ENCODE measurements at places on chromosomes 6 and 20. TPM values are rescaled to one million over a fixed set of nuclear protein-coding genes. Genes with fewer than 3 reads are reported as not detected.

DNA sequence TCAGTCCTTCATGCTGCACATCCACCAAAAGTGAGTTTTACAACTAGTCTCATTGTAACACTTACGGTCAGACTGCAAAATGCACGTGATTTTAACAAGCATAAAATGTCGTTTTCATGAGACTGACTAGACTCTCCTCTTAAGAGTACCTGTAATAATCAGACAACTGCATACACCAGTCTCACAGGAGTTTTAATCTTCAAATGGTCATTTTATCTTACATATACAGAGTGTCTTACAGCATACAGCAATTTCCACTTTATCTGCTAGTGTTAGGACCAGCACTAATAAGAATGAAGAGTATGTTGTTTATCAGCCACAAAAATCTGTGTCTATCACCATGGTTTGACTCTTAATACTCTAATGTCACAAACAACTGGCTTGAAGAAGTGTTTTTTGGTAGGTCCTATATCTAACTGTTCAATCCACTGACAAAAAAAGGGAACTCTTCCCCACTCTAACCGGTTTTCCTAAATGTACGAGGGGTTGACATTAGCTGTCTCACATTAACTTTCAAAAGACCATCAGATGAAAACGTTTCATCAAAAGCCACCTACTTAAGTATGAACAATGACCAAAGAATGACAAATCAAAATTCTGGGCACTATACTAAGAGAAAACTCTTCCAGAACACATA lies 1.5 kb upstream of the ASF1A start:
- no peaks in the 10 kb centered on the region for H3K27me3 ChIP-seq
- no peak for DNase-seq
- no peaks in the 10 kb centered on the region for H3K36me3 ChIP-seq

DNA sequence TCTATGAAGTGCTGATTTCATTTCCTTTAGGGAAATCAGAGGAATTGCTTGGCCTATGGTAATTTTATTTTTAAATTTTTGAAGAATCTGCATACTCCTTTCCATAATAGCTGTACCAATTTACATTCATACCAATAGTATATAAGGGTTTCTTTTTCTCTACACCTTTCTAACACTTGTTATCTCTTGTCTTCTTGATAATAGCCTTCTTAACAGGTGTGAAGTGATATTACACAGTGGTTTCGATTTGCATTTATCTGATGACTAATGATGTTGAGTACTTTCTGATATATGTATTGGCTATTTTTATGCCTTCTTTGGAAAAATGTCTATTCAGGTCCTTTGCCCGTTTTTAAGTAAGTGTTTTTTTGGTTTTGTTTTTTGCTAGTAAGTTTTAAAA lies 40.8 kb downstream of the SMAP1 start:
- H3K36me3 ChIP-seq, result no peaks in the 10 kb centered on the region
- no peak for DNase-seq
- no peaks in the 10 kb centered on the region for H3K4me1 ChIP-seq
- no peak overlapping the region for H3K4me3 ChIP-seq
- no peak overlapping the region for H3K27ac ChIP-seq

DNA sequence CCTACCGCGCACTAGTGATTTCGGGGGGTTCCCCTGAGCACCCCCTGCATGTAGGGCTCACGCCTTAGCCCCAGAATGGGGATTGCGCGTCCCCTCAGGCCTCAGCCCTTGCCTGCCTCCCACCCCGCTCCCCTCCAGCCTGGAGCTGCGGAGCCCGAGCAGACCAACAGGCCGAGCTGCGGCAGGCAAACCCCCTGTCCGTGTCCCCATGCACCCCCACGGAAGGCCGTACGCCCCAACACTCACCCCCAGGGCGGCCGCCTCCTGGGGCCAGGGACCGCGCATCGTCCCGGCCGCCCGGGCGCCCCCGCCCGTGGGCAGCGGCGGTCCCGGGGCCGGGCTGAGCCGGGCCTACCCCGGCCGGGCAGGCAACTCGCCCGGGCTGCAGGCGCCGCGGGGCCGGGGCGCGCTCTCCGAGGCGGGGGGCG lies 1.2 kb upstream of the KCNB1 start:
- no peaks in the 10 kb centered on the region for H3K36me3 ChIP-seq
- peaks cover 2% of the 10 kb centered on the region for H3K4me1 ChIP-seq
- H3K27ac ChIP-seq, result no peak overlapping the region
- peaks cover 6% of the 10 kb centered on the region for H3K27me3 ChIP-seq
- no peak for DNase-seq

The SNAI1 gene
- total RNA-seq, result 2.0 TPM

- no peak overlapping the region for H3K27ac ChIP-seq
- no peaks in the 10 kb centered on the region for H3K36me3 ChIP-seq
- no peaks in the 10 kb centered on the region for H3K27me3 ChIP-seq
- peaks cover 39% of the 10 kb centered on the region for H3K4me1 ChIP-seq
- DNase-seq, result no peak
These were observed 156.7 kb downstream of the JARID2 start for GRCh38 chr6:15402406-15403045.

The PI3 gene
- total RNA-seq, result not detected

DNA sequence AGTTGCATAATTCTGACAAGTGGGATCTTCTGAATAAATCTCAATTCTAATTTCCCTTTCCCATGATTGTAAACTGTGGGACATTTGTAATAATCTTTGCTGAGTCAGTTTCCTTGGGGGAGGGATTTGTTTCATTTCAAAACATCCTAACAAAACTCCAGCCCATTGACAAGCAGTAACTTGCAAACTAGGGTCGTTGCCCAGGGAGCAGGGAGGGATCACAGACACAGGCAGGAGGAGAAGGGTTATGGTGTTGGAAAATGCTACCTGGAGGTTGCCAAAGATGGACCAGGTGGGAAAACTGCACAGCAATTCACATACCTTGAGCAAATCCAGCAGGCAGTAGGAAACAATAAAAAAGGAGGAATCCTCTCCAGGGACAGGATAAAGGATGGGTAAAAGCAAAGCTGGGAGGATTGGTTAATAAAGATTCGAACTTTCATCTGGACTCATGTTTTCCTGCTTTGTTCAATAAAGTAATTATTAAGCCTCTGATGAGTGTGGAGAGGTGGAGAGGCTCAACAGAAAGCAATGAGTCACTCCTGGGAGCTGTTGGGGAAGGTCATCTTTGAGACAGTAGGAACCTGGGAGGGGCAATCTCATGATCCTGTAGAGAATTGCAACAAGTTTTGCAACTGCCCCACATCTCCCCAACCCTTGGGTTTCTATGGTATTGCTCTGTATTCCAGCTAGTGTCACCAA lies 87.3 kb upstream of the AKIRIN2 start:
- no peak overlapping the region for H3K27ac ChIP-seq
- H3K4me3 ChIP-seq, result no peak overlapping the region
- no peaks in the 10 kb centered on the region for H3K27me3 ChIP-seq
- no peaks in the 10 kb centered on the region for H3K36me3 ChIP-seq
- DNase-seq, result no peak

Measured in T-cell (primary cell).